ENCODE measurements at places on chromosomes 7 and 10.

GRCh38 chr10:117094856-117095255 lies 43.2 kb downstream of the VAX1 start:
- DNase-seq = no peak

- DNase-seq = no peak
Observed at GRCh38 chr7:22137026-22137425, 191.3 kb upstream of the CDCA7L start.

DNA sequence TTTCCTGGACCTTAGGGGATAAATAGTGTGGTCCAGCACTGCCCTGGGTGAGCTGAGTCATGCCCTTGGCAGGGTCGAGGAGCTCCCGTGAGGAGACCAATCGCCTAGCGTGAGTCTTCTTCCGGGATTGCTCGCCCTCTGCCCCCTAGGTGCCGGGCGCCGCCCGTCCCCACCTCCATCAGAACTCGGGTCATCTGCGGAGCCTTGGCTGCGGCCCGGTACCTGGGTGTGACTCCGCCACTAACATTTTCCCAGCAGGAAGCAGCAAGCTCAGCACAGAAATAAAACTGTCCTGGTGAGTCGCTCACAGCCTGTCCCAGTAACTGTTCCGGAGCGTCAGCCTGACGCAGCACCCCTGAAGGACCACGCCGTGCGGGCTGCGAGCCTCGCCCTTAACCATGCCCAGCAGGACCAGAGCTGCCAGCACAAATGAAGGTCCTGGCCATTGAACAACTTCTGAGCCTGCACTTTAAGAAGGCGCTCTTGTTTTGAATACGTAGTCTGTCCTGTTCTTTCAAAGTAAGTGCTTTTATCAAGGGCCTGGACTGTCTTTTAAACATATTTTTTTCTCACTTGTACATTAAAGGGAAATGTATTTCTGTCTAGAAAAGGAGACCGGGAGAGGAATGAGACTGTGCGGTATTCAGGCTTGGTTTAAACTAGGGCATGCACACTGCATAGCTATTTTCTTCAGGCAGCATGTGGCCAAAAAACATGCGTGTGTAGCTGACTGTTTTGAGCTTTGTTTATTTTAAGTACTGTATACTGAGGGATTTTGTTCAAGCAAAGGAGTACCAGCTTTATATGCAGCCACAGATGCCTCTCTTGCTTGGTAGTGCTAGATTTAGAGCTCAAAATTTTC lies 136.7 kb downstream of the HECW1 start:
- DNase-seq = no peak

DNA sequence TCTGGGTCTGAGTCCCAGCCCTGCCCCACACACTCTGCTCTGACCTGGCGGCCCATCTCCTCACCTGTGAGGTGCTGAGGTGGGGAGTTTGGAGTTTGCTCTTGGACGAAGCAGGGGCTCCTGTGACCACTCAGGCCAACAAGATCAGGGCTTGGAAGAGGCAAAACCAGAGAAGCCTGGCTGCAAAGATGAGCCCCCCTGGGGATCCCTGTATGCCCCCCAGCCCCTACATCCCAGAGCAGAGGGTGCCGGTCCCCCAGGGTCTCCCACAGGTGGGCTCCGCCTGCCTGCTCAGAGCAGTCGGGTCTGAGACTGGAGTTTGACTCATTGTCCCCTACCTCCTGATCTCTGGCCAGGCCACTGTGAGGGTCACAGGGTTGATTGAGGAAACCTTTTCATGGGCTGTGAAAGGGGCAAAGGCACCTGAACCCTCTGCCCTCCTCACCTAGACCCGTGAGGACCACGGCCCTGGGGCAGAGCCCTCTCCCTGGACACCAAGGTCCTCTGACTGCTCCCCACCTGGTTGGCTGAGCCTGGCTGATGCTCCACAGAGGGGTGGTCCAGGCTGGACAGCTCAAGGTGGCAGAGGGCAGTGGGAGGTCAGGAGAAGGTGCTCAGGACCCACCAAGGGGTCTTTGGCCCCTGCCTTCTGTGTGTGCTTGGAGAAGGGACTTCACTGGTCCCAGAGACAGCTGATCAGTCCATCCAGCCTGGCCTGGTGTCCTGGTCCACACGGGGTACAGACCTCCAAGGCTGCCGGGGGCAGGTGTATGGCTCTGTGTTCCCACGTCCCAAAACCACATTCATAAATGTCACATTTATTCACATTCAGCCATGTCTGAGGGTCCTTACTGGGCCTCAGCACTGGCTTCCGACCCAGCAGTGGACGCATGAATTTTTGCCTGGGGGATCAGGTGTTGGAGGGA lies 9.1 kb upstream of the SCART1 start:
- no peak for DNase-seq

- no peak for DNase-seq
Observed at GRCh38 chr10:32943854-32944661, 14.0 kb downstream of the ITGB1 start.

- DNase-seq = no peak
Observed at GRCh38 chr10:5788969-5789368, 24.3 kb downstream of the GDI2 start.

GRCh38 chr7:37718585-37718984 lies 35.0 kb downstream of the GPR141 start:
- no peak for DNase-seq
